ENCODE measurements at places on chromosomes 6 and 20. TPM values are rescaled to one million over a fixed set of nuclear protein-coding genes. Genes with fewer than 3 reads are reported as not detected.

Gene CASS4
- polyA plus RNA-seq = 36.8 TPM

Gene SASH1
- polyA plus RNA-seq = 27.0 TPM

Gene OLIG3
- polyA plus RNA-seq = not detected

DNA sequence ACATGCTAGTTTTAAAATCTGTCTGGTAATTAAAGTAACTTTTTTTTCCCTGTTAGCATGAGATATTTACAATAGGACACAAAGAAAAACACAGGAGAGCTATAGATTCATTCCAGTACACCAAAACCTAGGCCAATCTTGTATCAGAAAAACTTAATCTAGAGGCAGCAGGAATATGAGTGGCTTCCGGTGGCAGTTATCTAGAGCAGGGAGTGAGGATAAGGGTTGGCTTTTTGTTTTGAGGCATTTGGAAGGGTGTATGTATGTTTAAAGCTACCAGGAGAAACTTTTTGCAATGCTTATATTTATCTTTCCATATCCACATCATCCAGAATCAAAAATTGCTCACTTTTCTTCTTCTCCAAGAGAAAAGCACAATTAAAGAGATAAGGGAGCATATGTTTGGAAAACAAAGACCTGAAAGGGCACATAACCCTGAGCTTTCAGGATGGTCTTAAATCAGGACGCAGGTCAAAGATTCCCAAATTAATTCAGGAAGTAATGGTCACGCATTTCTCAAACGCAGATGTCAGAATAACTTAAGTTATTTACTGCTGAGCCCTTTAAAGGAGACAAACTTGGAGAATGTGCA, 13.1 kb downstream of the TFAP2A start:
- no peak for DNase-seq

DNA sequence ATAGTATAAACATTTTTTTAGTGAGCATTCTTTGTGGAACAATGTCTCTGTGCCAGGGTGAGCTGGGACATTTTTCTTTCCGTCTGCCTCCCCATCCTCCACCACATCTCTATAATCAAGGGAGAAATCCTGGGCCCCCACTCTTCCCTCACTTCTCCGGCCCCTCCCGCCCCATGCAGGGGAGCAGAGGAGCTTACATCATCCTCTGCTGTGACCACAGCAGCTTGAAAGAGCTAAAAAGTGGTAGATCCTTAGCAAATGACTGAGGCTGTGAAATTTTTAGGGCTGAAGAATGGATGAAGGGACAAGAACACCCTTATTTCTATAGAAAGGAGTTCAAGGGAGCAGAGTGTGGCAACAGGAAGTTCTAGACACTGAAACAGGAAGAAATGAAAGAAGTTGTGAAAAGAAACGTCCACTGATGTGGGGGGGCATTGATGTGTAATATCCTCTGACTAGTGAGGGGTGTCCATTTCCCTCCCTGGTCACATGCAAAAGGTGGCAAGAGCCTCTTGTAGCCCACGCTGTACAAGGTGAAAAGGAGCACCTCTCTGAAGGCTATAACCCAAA, 380.3 kb upstream of the JARID2 start:
- DNase-seq = no peak

GRCh38 chr20:56628873-56629463, at the start of gene TFAP2C:
Gene TFAP2C, plus strand, starts transcription at chr20:56629306. Its CDS starts 239 bp downstream, at chr20:56629545.
- no peak for DNase-seq

- DNase-seq = no peak
These were observed 7.6 kb downstream of the MYL9 start for GRCh38 chr20:36548704-36549627.

DNA sequence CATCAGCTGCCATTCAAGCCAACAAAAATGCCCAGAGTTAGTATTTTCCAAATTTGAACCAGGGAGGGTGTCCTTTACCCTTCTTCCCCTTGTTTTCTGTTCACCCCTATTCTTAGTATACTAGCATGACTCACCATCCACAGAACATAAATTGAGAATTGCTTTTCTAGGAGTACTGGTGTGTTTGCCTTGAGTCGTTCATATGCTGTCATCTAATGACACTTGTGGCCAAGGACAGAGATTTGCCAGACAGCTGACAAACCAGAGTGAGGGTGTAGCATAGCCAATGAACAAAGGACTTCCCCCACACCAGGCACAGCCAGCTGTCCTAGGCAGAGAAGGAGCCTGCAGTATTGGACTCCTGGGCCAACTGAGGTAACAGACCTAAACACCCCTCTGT, 62.2 kb downstream of the FILIP1 start:
- no peak for DNase-seq

GRCh38 chr6:130434174-130434873, 68.5 kb downstream of the TMEM200A start:
- DNase-seq = no peak

GRCh38 chr6:11996751-11997150, 15.4 kb upstream of the HIVEP1 start:
- no peak for DNase-seq
